HS-5 (cell line): ENCODE measurements at places on chromosomes 3 and 15.

DNA sequence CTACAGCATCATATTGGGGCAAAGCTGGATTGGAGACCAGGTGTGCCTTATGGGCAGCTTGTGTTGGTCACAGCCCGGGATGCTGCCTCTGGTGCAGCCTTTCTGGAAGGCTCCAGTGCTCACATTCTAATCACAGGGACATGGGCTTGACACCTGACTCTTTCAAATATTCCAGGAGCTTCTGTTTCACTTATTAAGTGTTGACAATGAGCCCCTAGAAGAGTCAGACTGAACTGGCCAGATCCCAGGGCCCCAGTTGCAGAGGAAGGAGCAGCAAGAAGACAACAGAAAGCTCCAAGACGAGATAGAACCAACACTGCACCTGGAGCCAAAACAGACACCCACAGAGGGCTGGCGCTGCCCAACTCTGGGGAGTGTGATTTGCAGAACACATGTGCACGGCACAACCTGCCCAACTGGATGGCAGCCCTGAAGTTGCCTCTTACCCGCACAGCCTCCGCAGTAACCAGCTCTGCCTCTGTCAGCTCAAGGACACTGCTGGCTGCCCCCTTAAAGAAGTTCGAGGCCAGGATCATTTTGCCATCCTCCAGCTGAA lies 30.3 kb downstream of the ALDH1L1 start:
- DNase-seq: no peak

GRCh38 chr3:11629716-11630115 lies 14.0 kb downstream of the VGLL4 start:
- no peak for DNase-seq

- no peak for DNase-seq
Observed at GRCh38 chr3:10299175-10299574, 6.4 kb upstream of the GHRL start.

- DNase-seq: no peak
Observed at GRCh38 chr3:108329947-108330346, 33.6 kb downstream of the HHLA2 start.

- peak; percentile 87 for DNase-seq
Observed at GRCh38 chr3:125300416-125300815, 74.7 kb downstream of the ZNF148 start.

- no peak for DNase-seq
Observed at GRCh38 chr3:150223558-150223957, 184.5 kb upstream of the TSC22D2 start.

- no peak for DNase-seq
Observed at GRCh38 chr3:124939661-124940060, 5.1 kb upstream of the MUC13 start.

DNA sequence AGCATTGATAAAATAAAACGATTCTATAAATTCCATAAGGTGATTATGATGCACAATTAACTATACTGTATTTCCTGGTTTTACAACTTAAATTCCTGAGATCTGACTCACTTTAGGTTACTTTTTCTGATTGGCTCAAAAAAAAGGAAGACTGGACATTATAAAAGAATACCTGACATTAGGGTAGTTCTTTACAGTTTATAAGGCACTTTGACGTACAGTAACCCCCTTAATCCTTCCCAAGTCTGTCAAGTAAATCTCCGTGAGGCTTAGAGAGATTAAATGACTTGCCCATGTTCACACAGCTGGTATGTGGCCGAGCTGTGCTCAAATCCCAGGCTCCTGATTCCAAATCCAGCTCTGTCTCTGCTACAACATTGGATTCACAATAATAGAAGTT lies 1.0 kb upstream of the SLTM start:
- no peak for DNase-seq

- no peak for DNase-seq
Observed at GRCh38 chr3:73674280-73674679, 49.5 kb upstream of the PDZRN3 start.

- DNase-seq: no peak
Observed at GRCh38 chr3:185992831-185993374, 55.1 kb upstream of the TRA2B start.

DNA sequence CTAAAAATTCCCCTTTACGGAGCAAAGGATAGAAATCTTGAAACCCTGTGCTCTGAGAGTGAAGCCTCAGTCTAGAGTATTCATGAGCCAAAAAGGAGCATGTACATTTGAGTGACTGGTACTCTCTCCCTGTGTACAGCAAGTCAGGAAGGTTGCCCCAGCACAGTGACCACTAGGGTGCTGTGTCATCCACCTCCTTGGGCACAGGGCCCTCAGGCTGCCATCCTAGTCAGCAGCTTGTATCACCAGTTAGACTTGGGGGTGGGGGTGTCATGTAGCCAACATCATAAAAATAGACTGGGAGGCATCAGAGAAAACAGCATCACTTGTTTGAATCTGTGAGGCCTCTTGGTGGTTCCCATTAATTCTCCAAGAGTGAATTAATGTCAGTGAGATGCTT lies 12.0 kb downstream of the NME9 start:
- DNase-seq: no peak
